Ascending aorta (tissue), 2 donors: ENCODE measurements at places on chromosomes 7 and 10. TPM values are rescaled to one million over a fixed set of nuclear protein-coding genes. Genes with fewer than 3 reads are reported as not detected.

GRCh38 chr10:29882766-29883165 is 176.6 kb downstream of the JCAD start:
- no peak for DNase-seq

- no peak for DNase-seq
Observed at GRCh38 chr10:86258941-86259340, 107.7 kb downstream of the GRID1 start.

- no peak for DNase-seq
Observed at GRCh38 chr7:76300166-76300731, 2.2 kb upstream of the HSPB1 start.

DNA sequence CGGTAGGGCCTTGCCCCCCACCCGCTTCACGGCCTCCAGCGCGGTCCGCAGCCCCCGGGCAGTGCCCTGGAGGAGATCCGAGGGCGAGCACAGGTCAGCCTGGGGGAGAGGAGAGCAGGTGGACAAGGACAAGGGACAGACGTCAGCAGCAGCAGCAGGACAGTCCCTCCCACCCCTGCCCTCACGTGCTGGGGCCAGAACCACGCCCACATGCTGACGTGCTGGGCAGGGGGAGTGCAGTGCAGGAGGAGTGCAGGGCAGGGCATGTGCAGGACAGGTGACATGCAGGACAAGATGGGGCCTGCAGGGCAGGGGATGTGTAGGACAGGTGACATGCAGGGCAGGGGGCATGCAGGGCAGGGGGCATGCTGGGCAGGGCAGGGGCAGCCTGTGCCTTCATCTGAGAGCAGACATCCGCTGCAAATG is 1.5 kb upstream of the SAP25 start:
- DNase-seq: no peak

DNA sequence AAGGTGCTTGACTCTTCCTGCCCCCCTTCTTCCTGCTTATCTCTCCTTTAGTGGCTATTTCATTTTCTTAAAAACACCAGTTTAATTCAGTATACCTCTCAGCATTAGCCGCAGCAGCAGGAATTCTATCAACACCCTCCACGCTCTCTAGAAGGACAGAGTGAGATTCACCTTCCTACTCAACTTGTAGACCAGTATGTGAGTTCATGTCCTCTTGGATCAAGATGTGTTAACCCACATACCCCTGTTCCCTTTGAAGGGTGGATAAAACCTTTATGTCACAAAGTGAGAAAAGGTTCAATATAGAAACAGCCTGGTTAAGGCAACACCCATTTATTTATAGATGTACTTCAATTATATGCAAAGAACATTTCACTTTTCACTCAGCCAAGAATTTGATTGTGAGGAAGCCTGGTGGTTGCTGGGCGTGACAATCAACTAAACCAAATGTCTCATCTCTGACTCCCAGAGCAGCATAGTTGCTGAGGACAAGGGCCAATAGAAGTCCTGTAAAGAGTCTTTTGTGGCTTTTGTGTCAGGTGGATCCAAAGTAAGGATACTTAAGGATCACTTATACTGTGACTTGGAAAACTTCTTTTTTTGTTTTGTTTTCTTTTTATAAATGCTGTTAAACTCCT is 617.1 kb downstream of the SORCS3 start:
- no peak for DNase-seq

- DNase-seq: no peak
Observed at GRCh38 chr7:154907651-154908620, 95.0 kb downstream of the PAXIP1 start.

- no peak for DNase-seq
Observed at GRCh38 chr7:50629238-50629901, 64.2 kb upstream of the DDC start.

- DNase-seq: no peak
Observed at GRCh38 chr7:2109936-2110609, 122.7 kb downstream of the MAD1L1 start.

- no peak for DNase-seq
Observed at GRCh38 chr10:107129000-107129399, 35.5 kb downstream of the SORCS1 start.

DNA sequence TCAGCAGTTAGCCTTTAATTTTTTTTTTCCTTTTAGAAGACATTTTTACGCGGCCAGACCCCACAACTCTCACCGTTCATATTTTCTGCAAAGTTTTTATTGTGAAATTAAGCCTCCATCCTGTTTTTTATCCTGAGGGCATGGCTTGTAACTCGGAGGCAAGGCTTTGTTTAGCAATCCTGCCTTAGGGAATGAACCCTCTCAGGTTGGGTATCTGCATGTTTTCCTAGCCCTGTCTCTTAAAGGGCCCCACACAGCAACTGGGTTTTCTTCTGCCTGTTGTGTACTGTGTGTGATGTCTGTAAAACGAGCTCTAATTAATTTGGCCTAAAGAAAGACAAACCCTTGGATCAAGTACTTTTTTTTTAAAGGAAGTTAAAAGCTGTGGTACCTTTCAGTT is 130.2 kb upstream of the COBL start:
- DNase-seq: no peak

DNA sequence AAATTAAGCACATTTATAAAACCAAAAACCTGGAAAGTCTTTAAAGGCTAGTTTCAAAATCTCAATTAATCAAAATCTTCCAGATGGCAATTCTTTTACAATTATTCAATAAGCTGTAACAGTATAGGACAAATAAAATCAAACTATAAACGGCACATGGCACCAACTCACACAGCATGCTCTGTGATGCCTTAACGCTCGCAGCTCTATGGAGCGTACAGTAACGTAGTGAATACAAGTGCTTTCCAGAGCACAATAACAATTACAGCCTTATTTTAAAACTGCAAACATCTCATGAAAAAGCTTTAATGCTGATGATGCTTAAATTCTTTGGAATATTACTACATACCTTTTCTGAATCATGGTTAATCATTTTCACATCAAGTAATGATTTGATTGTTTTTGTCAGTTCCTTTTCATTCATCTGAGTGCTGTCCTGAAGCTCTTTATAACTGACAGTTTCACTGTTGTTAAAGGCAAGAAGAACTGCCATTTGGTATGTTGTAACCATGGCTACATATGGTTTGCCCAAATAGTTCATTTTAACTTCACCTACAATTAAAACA is 74.2 kb downstream of the CUL2 start:
- no peak for DNase-seq

DNA sequence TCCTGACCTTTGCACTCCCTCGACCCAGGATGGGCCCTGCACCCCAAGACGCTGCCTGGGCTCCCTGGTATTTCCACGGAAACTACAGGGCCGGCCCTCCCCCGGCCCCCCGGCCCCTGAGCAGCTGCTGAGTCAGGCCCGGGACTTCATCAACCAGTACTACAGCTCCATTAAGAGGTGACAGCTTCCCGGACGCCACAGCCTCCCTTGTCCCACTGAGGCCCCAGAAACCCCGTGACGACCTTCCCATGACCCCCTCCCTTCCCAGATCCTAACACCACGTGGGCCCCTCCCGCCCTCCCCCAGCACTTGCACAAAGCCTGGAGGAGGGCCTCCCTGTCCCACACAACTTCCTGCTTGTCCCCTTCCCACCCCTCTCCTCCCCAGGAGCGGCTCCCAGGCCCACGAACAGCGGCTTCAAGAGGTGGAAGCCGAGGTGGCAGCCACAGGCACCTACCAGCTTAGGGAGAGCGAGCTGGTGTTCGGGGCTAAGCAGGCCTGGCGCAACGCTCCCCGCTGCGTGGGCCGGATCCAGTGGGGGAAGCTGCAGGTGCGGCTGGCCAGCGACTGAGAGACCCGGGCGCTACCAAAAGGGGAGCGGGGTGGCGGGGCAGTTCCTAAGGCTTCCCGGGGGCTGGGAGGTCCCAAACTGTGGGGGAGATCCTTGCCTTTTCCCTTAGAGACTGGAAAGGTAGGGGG is 5.7 kb downstream of the NOS3 start:
- DNase-seq: no peak

GRCh38 chr10:97150616-97151015 is 35.1 kb downstream of the SLIT1 start:
- DNase-seq: no peak

DNA sequence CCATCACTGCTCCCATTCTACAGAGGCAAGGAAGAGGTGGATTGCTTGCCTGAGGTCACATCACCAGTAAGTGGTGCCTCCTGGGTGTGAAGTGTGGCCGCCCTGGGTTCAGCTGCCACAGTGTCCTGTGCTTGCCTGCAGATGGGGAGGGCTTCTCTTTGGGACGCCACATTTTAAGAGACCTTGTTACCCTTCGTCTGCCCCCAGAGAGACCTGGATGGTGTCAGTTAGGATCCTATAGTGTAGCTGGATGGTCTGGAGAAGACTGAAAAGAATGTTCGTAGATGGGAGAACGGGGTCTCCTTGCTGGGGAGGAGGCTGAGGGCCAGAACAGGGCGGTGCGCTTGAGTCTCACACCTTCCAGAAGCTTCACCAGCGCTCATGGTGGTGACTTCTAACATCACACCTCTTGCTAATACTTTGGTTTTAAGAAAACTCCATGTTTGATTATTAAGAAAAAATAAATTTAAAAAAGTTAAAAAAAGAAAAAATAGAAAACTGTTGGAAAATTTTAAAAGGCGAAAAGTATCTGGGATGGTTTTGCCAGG is 2.3 kb downstream of the DOCK1 start:
- no peak for DNase-seq

- no peak for DNase-seq
Observed at GRCh38 chr10:113094114-113094486, 144.1 kb downstream of the TCF7L2 start.

DNA sequence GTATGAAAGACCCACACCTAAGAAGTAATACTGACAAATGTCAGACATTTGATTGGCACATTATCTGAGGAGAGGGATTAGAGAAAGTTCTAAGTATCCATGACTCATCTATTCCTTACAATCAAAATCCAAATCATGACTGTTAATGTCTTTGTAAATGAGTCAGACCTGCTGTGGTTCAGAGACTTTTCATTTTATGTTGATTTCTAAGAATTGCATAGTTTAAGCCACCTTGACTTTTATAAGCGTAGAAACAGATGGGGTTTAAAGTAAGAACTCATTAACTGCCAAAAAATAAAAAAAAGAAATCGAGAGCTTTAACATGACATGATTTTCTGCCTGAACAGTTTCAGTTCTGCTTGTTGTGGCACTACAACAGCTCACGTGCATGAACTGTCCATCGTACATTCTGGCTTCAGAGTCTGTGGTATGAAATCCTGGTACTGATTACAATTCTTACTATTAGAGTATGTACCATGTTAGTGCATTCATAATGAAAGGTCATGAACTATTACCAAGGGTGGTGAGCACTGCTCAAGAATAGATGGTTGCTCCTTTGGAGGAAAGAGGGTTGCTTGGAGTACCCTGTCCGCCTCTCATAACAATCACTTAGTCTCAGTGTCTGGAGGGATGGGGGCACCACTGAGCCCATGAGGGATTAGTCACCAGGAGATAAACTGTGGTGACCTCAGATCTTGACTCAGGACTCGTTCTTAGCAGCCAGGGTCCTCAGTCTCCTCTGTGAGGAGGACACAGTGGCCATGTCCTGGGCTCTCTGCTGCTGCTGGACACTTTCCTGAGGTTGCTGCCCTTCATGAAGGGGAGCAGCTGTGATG is 42.2 kb downstream of the ACSM6 start:
- DNase-seq: no peak

DNA sequence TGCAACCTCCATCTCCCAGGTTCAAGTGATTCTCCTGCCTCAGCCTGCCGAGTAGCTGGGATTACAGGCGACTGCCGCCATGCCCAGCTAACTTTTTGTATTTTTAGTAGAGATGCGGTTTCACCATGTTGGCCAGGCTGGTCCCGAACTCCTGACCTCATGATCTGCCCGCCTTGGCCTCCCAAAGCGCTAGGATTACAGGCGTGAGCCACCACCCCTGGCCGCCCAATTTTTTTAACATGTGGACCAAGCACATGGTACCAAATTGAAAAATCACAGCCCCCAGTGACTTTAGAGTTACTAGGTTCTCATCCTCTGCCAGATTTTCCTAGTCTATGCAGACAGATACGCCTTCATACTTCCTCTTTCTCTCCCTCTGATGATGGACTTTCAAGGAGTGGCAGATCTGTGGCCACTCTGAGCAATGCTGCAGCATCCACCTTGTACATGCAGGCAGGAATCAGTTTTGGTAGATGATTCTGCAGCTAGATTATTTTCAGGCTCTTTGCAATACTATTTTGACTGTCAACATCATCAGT is 34.0 kb upstream of the EZH2 start:
- DNase-seq: no peak

DNA sequence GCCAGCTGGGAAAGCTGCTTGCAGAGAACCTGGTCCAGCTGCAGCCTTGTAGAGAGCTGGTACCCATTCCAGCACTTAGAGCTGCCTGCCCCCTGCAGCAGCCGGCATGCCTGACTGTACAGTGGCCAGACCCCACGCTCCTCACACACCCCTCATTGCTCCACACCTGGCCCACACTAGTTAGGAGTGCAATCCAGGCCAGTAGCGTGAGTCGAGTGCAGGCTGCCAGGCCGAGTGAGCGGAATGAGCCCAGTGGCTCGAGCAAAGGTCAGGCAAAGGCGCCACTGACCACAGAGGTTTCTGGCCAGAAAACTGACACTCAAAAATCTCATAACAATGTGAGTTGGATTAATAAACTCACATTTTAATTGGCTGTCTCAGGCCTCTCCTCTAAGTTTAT is 921.7 kb upstream of the KCND2 start:
- DNase-seq: no peak

DNA sequence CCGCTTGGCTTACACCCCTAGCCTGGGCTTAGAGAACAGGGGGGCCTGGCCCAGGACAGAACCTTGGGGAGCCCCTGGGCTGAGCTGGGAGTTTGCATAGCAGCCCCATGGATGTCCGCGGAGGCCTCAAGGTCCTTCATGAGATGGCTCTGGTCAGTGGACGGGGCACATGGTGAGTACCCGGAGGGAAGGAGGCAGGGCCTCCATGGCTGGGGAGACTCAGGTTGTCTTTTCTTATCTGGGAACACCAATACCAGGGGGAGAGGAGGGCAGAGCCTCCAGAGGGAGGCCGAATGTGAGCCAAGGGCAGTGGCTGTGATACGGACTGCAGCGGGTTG is 64.8 kb downstream of the GLRX3 start:
- DNase-seq: no peak

The CPEB3 gene
- total RNA-seq: 2.8 TPM

The DKK1 gene
- 1.6 TPM for total RNA-seq

The FAM25G gene
- not detected for total RNA-seq

The PLEKHS1 gene
- total RNA-seq: not detected

The INHBA gene
- 41.5 TPM for total RNA-seq

The NEURL1 gene
- not detected for total RNA-seq

The PCLO gene
- total RNA-seq: 0.11 TPM
